IPS-NIHi11 (cell line): ENCODE measurements at places on chromosomes 16 and 17.

DNA sequence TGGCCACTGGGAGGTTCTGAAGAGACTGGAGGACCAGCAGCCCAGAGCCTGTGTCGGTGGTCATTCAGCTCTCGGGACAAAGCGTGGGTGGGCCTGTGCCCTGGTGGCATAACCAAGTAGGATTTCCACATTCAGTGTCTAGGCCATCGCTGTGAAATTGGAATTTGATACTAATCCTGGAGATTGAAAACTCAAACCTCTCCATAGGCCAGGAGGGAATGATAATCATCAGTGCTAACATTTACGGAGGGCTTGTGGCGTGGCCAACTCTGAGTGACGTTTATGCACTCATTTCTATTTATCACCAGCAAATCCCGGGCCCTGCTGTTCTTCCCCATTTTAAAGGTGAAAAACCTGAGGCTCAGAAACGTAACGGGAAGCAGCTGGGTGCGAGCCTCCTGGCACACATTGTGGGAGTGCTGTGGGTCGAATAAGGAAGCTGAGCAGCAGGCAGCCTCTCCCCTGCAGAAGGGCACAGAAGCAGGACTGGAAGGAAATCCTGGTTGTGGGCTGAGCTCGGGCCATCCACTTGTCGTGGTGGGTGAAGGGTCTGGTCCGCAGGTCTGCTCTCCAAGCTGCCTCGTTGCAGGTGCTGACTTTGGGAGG is 33.1 kb downstream of the RAI1 start:
- no peak for DNase-seq

- DNase-seq, result no peak
Observed at GRCh38 chr16:48961546-48961945, 320.1 kb downstream of the CBLN1 start.

DNA sequence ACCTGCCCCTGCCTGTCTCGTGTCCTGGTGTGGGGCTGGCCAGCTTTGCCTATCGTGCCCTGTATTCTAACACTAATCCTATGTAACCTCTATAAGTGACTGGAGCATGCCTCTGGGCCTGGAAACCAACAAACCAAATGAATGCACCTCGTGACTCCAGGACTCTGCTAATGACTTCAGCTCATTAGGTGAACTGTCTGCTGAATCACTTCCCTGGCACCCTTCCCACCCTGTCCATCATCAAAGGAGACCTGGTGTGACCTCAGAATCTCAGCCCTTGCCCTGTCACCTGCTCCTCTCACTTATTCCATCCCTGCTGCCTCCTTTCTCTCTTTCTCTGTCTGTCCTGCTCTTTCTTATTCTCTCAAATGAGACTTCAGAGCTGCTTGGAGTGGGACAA is 322.4 kb downstream of the CBLN1 start:
- DNase-seq, result no peak

- DNase-seq, result peak; percentile 20
Observed at GRCh38 chr16:82328881-82329469, 159.0 kb upstream of the MPHOSPH6 start.

DNA sequence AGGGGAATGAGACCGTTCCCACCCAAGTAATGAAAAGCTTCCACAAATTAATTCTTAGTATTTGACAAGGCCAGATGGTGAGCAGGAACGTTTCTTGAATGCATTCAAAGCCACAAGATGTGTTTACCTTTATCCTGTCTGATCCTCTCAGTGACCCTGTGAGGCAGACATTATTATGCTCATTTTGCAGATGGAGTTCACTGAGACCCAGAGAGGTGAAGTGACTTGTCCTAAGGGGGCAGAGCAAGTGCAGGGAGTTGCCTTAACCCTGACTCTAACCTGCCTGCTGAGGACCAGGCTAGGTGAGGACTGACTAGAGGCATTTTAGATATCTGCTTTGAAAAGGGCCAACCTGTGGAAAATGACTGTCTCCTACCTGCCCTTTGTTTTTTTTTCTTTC is 156.7 kb downstream of the HAPSTR1 start:
- DNase-seq, result no peak

DNA sequence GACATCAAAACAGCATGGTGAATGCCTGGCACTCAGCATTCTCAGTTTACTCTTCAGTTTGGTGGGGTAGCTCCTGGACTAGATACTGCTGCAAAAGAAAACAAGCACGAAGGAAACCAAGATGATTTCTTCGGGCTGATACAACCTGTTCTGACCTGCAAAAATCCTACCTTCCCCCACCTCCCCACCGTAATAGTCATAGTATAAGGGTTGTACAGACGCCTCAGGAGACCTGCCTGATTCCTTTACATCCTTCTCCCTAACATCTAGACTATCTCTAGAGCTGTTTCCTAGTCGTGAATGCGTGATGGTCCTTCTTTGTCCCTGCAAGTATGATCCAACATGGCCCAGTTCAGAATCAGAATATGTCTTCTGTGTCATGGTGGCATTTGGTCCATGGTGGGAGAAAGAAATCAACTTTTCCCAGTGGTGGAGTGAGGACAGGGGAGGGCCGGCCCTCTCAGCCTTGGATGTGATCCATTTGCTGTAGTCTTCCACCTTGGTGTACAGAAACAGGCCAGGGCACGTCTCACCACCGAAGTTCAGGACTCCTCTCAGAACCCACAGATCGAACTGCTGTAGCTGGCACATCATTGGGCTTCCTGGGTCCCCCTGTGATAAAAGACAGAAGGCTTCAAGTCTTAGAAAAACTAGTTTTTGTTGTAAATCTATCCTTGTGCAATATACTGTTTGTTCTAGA is 14.5 kb downstream of the PRSS54 start:
- no peak for DNase-seq

DNA sequence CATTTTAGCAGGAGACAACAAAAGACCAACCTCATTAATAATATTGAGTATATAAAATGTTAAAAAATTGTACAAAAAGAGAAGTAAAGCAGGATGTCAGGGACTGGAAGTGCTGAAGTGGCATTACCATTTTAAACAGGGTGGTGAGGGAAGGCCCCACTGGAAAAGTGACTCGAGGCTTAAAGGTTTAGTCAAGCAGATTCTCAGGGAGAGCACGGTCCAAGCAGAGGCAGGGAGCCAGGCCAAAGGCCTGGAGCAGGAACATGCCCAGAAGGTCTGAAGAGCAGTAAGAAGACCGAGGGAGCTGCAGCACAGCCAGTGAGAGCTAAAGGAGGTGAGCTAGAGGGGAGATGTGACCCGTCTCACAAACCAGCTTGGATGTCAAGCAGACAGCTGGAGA is 7.6 kb downstream of the XPO6 start:
- no peak for DNase-seq

- DNase-seq, result peak; percentile 61
Observed at GRCh38 chr17:7912927-7913524, 3.1 kb downstream of the RNF227 start.

- no peak for DNase-seq
Observed at GRCh38 chr16:11354733-11355574, 9.7 kb downstream of the RMI2 start.

GRCh38 chr16:22222998-22223397 is 16.9 kb downstream of the EEF2K start:
- DNase-seq, result no peak

DNA sequence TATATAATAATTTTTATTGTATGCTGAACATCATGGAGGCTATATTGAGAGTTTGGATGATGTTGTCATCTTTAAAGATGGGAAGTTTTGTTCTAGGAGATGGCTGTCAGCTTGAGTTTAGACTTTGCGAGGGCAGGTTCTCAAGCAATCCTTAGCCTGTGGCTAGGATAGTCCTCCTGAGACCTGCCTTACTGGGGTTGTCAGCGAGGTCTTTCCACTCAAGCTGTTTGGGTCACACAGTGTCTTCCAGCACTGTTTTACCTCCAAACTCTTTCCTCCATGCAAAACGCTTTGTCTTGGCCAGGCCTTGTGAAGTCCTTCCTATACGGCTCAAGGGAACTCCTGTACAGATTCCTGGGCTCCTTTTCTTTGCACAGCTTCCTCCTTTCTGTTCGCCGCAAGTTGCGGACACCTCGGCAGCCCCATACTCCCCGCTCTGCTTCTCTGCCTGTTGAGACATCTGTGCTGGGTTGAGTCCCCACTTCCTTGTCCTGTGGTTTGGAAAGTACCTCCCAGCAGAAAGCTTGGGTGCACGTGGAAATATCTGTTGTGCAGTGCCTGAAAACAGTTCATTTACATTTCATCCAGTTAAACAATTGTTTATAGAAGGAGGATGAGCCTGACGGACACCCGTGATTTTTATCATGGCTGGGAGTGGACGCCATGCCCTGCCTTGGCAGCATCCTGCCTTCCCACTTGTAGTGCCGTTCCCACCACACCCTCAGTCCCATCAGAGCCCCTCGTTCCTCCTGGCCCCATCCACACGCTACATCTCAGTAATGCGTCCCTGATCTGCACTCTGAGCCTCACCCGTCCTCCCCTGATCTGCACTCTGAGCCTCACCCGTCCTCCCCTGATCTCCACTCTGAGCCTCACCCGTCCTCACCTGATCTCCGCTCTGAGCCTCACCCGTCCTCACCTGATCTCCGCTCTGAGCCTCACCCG is 55.0 kb upstream of the CBFA2T3 start:
- no peak for DNase-seq

DNA sequence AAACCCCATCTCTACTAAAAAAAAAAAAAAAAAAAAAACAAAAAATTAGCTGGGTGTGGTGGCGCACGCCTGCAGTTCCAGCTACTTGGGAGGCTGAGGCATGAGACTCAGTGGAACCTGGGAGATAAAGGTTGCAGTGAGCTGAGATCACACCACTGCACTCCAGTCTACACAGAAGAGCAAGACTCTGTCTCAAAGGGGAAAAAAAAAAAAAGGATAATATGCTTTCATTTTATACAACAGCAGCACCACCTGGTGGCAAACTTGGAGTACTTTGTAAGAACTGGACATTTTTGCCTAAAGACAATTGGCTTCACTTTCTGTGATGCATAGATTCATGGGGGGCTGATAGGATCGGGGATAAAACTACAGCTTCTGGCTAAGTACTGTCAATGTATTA is 8.5 kb downstream of the CHTF8 start:
- DNase-seq, result peak; percentile 58

- DNase-seq, result no peak
Observed at GRCh38 chr17:78834571-78834970, 6.0 kb downstream of the USP36 start.

DNA sequence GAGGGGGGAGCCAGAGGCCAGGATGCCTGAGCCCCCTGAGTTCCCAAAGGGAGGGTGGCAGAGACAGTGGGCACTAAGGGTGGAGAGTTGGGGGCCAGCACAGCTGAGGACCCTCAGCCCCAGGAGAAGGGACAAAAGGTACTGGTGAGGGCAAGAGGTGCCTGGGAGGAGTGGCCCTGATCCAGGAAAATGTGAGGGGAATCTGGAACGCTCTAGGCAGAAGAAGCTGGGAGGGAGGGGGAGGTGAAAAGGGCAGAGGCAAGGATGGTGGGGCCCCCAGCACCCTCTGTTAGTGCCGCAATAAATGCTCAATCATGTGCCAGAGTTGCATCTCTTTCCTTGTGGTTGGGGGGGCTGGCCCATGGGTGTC is 1.1 kb downstream of the TCAP start:
- DNase-seq, result no peak

DNA sequence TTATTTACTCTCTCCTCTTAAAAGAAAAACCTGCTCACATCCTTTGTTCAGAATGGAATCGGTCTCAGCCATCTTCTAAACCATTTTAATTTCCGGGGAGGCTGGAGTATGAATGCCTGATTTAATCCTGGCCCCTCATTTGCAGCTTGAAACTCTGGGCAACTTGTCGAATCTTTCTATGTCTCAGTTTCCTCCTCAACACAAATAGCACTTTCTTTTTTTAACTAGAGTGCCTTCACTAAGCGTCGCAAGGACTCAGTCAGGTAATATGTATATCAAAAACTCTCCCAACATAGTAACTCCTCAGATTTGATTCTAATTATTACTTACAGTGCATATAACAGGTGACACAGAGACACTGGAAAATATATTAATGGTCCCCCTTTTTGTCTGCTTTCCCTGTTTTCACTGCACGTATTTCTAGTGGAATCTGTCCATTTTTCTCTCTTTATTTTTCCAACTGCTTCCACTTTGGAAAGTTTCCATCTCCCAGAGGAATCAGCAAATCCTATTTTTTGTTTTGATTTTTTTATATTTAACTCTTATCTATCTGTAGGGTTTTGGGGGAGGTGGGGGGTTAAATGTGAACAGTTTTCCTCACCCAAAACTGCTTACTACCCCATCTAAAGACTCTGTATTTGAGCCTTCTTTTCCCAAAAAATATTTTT is 18.6 kb downstream of the SNN start:
- DNase-seq, result no peak

- DNase-seq, result no peak
Observed at GRCh38 chr17:27660436-27660835, 29.4 kb downstream of the LGALS9 start.
